Activated CD8-positive, alpha-beta T cell treated with anti-CD3 and anti-CD28 coated beads, Interleukin-2, amount 10 ng/mL, durations not matched to agents 7 days and 5 days (primary cell): ENCODE measurements at places on chromosomes 1 and 21.

DNA sequence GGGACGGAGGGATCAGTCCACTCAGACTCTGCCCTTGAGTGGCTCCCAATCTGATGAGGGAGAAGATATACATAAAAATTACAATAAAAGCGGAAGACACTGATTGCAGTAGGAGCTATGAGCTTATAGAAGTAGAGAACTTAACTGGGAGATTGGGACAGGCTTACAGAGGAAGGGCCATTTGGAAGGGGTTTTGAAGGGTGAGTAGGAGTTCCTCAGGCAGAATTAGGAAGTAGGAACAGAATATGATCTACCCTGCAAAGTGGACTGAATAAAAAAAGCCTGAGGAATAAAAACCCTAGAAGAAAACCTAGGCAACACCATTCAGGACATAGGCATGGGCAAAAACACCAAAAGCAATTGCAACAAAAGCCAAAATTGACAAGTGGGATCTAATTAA, 9.2 kb upstream of the WASF2 start:
- DNase-seq = no peak

DNA sequence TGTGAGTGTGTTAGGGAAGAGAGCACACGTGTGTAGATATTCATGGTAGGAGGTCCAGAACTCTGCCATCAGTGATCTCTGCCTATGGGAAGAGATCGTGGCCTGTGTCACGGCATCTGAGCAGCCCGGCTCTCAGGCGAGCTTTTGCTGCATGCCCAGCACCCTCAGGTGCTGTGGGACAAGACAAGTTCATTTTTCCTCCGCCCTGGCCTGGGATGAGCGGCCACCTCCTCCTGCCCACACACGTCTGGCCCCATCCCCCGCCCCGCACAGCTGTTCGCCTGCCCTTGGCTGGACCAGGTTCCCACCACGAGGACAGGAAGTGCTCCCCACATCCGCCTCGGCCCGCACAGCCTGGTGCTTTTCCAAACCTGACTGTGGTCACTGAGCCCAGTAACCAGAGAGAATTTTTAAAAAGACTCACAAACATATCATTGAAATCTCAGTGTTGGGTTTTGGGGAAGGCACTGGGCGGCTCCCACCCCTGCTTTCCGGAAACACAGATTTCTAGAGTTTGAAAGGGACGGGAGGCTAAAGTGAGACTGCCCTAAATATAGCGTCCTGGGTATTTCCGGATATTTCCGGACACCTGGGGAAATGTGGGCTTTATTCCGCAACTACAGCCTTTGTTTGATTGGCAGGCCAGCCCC, 18.0 kb downstream of the BMP8A start:
- DNase-seq = peak; percentile 48

- DNase-seq = no peak
Observed at GRCh38 chr1:6471970-6472368, 6.0 kb upstream of the TNFRSF25 start.

- no peak for DNase-seq
Observed at GRCh38 chr1:109198745-109199144, 15.0 kb upstream of the SARS1 start.

DNA sequence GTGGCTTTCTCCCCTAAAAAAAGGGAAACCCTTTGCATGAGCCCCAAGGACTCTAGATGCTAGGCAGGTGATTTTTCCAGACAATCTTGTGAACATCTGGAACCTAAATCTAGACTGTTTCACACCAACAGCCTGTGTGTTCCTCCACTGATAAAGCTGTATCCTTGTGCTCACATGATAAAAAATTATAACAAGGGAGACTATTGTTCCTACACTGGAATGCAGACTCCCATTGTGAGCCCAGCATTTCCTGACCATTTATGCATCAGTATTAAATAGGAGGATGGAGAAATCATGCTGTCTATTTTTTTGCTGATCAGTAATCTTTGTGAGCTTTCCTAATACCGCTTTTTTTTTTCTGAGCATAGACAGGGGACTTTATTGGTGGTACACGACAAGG, 52.5 kb downstream of the ZNF697 start:
- DNase-seq = no peak

GRCh38 chr1:186978596-186979556, 150.1 kb downstream of the PLA2G4A start:
- no peak for DNase-seq

- no peak for DNase-seq
Observed at GRCh38 chr1:81165963-81166362, 634.8 kb upstream of the ADGRL2 start.

DNA sequence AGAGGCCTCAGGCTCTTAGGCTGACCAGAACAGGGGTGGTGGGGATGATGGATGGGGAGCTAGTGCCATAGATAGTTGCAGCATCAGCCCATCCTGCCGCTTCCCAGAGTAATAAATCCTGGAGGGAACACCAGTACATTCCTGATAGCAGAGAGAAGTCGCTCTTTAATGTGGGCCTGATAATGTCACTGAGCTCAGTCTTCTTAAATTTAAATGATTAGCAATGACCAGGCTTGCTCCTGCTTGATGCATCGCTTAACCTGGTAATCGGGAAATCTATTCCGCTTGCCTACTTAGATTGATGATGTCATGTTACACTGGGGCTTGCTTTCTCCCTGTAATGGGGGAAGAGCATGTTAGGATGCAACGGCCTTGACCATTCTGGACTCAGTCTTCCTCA, 218.6 kb upstream of the PLXNA2 start:
- no peak for DNase-seq

GRCh38 chr1:182003025-182003725, 58.3 kb downstream of the ZNF648 start:
- no peak for DNase-seq

GRCh38 chr1:30880678-30881318, 27.8 kb downstream of the SDC3 start:
- no peak for DNase-seq

DNA sequence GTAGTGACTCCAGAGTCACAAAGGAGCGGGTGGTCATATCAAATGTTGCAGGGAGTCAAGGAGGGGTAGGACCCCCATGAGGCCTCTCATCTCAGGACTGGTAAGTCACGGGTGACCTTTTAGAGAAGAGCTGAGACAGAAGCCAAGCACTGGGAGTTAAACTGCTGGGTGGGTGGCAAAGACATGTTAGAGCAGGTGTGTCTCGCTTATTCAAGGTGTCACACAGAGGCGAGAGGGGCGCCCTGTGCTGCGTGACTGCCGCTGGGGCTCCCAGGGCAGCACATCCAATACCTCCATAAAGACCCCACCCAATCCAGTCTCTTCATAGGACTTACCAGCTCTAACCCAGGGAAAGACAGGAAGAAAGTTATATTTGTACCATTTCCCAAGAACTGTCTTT, 15.2 kb downstream of the CASQ2 start:
- no peak for DNase-seq

DNA sequence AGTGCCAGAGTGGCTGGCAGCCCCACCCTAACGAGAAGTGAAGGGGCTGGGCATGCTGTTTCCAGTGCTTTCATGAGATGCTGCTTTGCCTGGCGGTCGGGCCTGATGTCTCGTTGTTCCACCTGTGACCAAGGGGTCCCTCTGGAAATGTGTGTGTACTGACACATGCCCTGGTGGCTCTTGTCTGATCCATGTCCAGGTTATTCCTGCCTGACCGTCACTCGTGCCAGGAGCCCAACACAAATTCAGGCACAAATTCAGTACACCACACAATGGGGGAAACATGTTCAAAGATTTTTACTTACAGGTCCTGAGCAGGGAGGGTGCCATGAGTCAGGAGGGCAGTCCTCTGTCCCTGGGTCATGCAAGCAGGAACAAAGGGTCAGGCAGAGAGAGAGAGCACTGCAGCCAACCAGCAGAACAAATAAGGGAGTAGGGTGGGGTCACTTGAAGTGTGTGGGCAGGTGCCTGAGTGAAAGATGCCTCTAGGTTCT, 76.3 kb downstream of the ADARB1 start:
- no peak for DNase-seq

- peak; percentile 39 for DNase-seq
Observed at GRCh38 chr21:15063081-15063813, 1.6 kb downstream of the NRIP1 start.

- DNase-seq = no peak
Observed at GRCh38 chr1:244291236-244292201, 160.2 kb downstream of the ADSS2 start.
